ENCODE measurements at places on chromosomes 13 and 19. TPM values are rescaled to one million over a fixed set of nuclear protein-coding genes. Genes with fewer than 3 reads are reported as not detected.

DNA sequence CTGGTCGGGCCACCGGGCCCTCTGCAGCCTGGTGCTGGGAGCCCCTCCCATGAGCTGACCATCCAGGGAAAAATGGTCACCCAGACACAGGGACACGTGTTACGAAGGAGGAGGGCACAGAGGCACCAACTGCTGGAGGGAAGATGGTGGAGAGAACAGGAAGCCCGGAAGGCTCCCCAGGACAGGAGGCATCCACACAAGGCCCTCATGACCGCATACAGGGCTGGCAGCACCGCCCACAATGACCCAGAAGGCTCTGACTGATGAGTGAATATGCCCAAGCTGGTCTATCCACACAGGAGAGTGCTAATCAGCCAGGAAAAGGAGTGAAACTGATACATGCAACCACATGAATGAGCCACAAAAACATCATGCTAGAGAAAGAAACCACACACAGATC lies 14.0 kb upstream of the TMEM86B start:
- DNase-seq, result no peak

- no peak for DNase-seq
Measured at GRCh38 chr19:30492586-30493270, 120.5 kb downstream of the ZNF536 start.

The SWSAP1 gene
- polyA plus RNA-seq, result 3.8 TPM

The IZUMO2 gene
- not detected for polyA plus RNA-seq

The SIGLEC5 gene
- 0.40 TPM for polyA plus RNA-seq

DNA sequence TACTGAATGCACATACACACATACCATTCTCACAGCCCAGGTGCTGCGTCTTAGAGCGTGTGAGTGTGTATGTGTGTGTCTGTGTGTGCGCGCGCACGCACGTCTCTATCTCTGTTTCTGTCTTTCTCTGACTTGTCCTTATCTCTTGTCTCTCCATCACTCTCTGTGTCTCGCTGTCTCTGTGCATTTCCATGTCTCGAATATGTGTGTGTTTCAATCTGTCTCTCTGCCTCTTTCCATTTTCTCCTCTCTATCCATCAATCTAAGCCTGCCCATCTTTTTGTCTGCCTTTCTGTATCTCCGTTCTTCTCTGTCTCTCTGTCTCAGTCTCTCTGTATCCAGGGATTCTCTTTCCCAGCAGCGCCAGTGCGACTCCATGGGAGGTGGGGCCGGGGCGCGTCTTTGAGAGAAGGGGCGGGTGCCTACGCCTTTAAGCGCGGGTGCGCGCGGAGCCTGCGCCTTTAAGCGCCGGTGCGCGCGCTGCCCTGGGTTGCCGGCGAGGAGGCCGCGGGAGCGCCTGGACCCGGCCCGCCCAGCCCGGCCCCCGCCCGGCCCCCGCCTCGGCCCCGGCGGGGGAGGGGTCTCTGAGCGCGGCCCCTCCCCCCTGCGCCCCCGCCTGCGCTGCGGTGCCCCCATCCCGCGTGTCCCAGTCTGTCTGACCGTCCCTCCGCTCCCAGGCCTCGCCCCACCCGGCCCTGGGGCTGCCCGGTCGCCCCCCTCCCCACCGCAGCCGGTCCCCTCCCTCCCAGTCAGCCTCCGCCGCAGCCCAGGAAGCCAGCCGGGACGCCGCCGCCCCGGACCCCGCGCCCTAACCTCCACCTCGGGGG lies at the start of gene LRFN3:
LRFN3 (plus strand) TSS at position 464 of the 827 bp plus-strand sequence. CDS start 3,052 bp downstream, outside the sequence.
- DNase-seq, result peak; percentile 66

The GJB6 gene
- polyA plus RNA-seq, result 2.7 TPM

GRCh38 chr13:95813139-95813538 lies 136.2 kb downstream of the DNAJC3 start:
- no peak for DNase-seq

- no peak for DNase-seq
Measured at GRCh38 chr13:111410232-111411021, 90.0 kb downstream of the TEX29 start.

DNA sequence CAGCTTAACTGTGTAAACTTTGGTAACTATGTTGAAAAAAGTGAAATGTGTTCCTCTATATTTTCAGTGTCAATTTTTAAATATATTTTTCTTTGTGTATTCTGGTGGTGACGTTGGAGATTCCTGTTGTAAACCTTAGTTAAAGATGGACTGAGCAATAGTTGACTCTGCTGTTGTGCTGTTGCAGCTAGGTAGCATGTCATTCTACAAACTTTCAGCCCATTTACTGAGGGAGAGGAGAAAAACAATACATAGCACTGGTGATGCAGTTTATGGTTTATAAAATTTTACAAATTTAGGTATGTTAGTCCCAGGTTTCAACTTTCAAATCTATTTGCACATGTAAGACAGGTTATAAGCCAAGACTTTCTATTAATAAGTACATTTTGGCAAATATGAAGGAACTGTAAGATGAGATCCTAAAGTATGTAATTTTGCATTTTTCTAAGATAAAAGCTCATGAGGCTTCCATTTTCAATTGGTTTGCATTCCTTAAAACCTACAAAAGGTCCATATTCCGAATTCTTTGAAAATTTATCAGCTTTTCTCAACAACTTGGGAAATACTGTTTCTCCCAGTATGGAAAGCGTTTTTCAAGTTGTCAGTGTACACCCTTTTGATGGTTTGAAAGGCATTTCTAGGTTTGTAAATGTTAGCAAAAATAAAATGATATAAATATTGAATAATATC lies 1.5 kb downstream of the NDFIP2 start:
- DNase-seq, result no peak

DNA sequence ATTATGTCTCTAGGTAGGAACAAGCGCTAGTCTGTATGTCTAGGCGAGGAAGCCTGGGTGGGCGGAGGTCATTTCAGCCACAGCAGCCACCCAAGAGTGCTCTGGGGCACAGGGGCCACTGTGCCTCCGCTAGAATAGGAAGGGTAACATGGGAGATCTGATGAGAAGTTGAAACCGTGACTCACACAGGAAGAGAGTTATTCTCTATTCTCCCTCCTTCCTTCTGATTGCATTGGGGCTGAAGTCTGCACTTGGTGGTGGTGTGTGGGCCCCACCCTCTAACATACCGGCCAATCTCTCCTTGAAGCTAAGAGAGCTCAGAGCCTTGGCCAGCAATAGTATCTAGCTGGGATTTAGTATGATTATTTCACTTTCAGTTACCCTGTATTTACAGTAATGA lies 20.3 kb upstream of the GGACT start:
- no peak for DNase-seq

- DNase-seq, result no peak
Measured at GRCh38 chr13:89951341-89951740, 1396.1 kb upstream of the MIR17HG start.

DNA sequence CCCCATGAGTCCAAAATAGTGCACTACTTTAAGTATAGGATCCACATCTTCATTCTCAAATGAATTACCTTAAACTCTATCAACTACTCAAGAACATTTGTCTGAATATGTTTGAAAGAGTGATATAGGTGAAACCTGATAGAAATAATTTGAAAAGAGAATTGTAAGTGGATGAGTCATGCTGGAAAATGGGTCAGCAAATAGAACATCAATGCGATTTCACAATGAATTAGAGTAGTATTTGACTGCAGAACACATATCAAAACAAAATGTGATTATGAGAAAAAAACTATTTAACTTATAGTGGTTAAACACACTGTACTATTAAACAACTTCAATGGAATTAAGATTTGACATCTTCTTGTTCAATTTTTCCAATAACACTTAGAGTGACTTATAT lies 300.6 kb upstream of the KLHL1 start:
- DNase-seq, result no peak

The CYP4F12 gene
- 0.93 TPM for polyA plus RNA-seq

GRCh38 chr19:48608798-48609263 lies 2.3 kb downstream of the SPACA4 start:
- DNase-seq, result no peak

DNA sequence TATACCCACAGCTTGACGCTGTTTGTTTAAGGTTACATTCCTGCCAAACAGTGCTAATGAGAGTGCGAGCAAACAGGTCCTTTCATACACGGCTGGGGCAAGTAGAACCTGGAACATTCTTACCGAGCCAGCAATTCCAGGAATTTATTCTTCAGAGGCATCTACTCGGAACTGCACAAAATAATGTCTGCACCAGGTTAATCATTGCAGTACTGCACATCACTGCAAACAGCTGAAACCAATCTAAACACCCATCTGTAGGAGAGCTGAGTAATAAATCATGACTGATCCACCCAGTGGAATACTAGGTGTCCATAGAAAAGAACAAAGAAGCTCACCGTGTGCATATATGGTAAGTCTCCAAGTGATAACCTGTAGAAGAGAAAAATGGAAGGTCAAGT lies 1.2 kb upstream of the ZNF579 start:
- DNase-seq, result peak; percentile 73

The SLC17A7 gene
- 0.55 TPM for polyA plus RNA-seq

The AZU1 gene
- 2.2 TPM for polyA plus RNA-seq

GRCh38 chr19:13189600-13189999 lies 39.4 kb downstream of the IER2 start:
- DNase-seq, result no peak

- no peak for DNase-seq
Measured at GRCh38 chr19:14072535-14073260, at the start of gene MISP3. TSS of gene MISP3 (plus strand) at chr19:14072786. CDS start at chr19:14073310, 524 bp downstream.

The B3GNT8 gene
- polyA plus RNA-seq, result 4.9 TPM

DNA sequence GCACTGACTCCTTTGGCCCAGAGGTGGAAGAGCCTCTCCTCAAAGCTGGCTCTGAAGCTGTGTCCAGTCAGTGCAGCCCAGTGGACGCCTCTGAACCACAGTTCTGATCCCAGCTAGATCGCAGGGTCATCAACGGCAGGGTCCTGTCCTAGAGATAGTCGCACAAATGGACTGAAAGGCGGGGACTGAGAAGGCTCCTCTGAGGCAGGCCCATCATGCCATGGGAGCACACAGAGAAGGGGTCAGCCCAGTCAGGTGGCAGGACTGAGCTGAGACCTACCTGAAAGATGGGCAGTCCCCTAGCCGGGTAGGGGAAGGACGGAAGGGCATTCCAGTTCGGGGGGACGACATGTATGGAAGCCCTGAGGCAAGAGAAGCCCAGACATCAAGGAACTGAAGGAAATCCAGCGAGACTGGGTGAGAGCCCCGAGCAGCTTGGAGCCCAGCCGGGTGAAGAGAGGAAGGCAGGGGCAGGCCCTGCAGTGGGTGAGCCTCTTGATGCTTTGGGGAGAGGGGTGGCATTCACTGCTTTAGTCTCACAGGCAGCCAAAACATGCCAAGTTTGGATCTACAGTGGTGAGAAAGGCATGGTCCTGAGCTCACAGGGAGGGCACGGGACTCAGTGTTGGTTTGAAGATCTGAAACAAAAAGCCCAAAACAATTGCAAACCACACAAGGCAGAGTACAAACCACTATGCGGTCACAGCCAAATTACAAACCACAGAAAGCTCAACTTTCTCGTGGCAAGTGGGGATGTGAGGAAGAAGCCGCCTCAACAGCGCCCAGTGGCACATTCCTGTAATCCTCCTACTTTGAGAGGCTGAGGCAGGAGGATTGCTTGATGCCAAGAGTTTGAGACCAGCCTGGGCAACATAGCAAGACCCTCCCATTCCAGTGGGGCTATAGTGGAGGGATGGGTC lies 10.0 kb downstream of the CALM3 start:
- no peak for DNase-seq

The ODAD3 gene
- polyA plus RNA-seq, result 2.0 TPM

- no peak for DNase-seq
Measured at GRCh38 chr19:2685204-2685704, 17.2 kb downstream of the GNG7 start.
